Posterior cingulate gyrus (tissue), 11 donors: ENCODE measurements at places on chromosomes 12 and 14.

DNA sequence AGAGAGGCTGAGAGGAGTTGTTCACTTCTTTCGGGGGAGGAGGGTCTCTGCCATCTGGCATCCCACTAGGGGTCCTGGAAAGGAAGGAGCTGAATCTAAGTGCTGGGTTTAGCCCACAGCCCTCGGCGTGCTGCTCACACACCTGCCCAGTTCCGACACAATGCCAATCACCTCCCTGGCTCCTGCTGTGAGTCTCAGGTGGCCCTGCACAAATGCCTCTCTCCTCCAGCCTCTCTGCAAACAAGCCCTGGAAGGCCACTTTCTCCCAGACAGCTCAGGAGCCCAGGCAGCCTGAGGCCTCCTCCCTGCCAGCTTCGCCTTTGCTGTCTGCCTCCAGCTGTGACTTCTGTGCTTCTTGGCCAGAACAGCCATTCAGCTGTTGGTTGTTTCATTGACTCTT lies 51.2 kb downstream of the SMIM41 start:
- peak; percentile 43 for DNase-seq

GRCh38 chr12:69540987-69541386 lies 44.3 kb upstream of the CCT2 start:
- no peak for DNase-seq

DNA sequence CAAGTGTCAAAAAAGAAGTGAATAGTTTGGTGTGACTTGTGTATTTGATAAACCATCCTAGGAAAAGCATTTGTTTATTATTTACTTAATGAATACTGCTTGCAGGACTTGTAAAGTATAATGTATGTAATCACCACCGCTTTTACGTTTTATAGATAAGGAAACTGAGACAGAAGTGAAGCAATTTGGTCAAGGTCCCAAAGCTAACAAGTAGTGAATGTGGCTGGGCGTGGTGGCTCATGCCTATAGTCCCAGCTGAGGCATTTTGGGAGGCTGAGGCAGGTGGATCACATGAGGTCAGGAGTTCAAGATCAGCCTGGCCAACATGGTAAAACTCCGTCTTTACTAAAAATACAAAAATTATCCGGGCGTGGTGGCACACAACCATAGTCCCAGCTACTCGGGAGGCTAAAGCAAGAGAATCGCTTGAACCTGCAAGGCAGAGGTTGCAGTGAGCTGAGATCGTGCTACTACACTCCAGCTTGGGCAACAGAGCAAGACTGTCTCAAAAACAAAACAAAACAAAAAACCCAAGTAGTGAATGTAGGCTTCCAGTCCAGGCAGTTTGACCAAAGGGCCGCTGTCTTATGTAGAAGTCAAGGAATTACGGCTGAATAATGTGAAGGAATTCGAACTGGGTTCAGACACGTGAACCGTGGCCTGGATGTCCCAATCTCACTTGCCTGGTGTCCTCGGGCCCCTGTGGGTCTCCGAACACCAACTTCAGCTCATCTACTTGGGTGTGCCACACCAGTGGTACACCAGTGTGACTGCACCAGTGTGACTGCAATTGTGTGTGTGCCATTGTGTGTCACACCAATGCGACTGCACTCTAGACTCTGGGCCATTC lies 88.3 kb upstream of the MED13L start:
- no peak for DNase-seq

GRCh38 chr12:49662998-49663843 lies 39.9 kb downstream of the PRPF40B start:
- DNase-seq, result no peak

DNA sequence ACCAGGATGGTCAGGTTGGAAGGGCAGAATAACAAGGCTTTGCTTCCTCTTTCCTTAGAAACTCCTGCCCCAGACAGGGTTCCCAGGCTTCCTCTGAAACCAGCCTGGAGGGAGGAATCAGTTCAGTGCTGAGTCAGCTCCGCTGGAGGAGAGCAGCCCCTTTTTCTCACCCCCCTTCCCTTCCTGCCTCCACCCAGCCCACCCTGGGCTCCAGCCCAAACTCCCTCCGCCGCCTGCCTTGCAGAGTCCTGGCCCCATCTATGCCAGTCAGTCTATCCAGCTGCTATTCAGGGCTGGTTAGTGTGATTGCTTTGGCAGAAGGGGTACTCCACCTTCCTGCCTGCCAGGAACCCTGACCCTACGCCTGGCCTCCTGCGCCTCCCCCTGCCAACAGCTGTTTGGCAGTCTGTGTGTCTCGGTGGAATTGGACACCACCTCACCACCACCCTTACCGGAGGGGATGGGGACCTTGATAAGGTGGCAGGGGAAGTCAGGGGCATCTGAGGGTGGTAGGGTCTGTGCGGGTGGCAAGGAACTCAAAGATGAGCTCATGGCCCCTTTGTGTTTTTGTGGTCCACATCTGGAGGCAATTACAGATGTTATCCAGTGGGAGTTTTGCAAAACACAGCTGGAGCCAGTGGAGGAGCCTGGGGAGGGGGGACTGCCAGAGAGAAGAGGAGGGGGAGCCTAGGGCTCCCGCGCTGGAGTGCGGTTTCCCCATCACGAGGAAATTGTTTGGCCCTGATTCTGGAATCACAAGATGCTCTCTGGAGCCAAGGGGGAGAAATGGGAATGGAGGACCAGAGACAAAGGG lies 12.2 kb downstream of the MMP14 start:
- no peak for DNase-seq

DNA sequence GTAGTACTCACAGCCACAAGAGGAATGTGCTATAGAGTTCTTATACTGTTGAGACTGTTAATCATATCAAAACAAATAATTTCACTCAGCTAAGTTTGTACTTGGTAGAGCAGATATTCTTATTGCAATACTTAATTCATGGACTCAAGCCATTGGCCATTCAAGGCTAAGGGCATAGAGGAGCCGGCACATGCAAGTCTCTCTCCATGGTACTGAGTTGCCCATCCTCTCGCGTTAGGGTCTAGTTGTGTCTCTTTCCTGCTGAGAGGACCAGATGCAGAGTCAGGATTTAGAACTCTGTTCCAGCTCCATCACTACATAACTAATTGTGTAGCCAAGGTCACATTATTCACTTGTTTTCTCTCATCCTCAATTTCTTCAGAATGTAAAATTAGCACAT lies 14.4 kb upstream of the TUNAR start:
- no peak for DNase-seq

- no peak for DNase-seq
Measured at GRCh38 chr14:83940253-83940652, 1589.7 kb upstream of the FLRT2 start.

- DNase-seq, result no peak
Measured at GRCh38 chr12:116302166-116303058, 24.9 kb upstream of the MED13L start.

DNA sequence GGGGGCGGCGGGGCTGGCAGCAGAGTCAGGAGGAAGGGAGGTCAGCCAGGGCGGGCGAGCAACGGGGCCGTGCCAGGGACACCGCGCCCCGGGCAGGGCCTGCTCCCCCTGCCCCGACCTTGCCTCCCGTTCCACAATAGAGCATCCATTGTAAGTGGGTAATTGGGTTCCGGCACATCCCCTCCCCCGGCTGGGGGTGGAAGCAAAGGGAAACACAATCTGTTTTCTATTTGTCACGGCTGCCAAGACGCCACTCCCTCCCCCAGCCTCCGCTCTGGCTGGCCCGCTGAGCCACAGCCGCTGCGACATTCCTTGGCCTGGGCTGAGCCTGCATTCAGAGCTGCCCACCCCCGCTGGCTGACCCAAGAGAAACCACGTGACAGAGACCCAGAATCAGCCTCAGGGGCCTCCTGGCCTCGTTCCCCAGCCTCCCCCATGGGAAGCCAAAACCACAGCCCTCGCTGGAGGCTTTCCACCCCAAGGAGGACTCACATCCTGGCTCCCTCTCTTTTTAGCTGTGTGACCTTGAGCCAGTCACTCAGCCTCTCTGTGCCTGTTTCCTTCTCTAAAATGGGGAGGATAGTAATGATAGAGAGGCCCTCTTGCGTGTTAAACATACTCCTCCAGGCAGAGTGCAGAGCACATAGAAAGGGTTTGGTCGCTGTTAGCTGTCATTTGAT lies 117.6 kb downstream of the SCARB1 start:
- peak; percentile 99 for DNase-seq

DNA sequence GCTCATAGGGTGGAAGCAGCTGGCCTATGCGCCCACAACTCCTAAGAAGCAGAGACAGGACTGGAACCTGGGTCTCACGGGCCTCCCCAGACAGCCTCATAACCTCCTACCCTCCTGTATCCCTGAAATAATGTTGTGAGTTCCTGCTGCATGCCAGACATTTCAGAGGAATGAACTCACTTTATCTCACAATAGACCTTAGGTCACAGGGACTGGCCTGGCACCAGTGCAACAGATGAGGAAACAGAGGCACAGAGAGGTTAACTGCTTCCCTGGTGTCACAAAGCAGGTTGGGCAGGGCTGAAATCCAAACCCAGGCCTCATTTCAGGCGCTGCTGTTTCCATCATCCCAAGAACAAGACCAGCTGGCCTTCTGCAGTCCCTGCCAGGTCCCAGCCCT lies 5.3 kb downstream of the PHETA1 start:
- DNase-seq, result peak; percentile 39

DNA sequence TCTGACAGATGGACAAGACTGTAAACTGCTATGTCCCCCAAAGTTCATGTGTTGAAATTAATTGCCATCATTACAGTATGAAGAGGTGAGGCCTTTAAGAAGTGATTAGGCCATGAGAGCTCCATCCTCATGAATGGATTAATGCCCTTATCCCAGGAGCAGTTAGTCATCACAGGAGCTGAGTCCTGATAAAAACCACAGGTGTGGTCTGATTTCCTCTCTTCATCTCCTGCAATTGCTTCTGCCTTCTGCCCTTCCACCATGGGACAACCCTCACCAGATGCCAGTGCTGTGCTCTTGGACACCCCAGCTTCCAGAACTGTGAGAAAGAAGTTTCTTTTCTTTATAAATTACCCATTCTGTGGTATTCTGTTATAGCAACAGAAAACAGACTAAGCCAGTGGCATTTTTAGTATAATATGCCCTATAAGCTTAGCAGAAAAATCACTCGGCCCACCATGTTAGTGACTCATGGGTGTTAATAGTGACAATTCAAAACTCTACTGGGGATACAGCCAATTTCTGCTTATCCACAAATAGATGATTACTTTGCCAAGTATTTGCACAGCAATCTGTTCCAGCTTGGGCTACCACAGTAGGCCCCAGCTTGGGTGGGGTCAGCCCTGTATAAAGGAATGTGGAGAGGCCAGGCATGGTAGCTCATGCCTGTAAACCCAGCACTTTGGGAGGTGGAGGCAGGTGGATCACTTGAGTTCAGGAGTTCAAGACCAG lies 129.0 kb upstream of the BCL2L14 start:
- no peak for DNase-seq

DNA sequence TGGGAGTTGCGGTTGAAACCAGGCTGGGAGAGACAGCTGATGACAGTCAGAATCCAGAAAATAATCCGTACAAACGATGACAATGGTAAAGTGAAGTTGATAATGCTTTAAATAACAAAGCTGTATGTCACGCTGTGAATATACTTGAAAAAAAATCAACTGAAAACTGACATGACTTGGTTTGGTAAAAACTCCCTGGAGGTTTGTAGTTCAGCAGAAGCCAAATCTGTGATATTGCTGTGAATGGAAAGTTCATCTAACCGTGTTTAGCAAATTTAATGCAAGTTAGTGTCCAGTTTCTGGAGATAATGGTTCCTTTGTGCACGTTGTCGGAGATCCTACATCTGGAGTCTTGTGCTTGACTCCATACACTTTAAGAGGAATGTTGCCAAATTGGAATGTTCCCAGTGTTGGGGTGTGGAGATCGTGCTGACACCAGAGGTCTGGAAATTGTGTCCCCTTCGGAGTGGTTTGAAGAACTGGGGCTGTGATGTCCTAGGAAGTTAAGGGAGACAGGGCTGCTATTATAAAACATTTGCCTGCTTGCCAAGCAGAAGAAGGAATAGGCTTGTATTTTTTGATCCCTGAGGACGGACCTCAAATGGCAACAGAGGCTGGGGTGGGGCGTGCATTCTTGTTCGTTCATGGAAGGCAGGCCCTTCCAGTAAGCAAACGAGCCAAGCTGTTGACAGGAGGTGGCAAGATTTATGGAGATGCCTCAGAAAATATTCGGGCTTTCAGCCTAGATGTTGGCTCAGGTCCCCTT lies 30.6 kb downstream of the PPFIBP1 start:
- DNase-seq, result no peak

GRCh38 chr12:1533602-1534304 lies 60.6 kb downstream of the FBXL14 start:
- no peak for DNase-seq

DNA sequence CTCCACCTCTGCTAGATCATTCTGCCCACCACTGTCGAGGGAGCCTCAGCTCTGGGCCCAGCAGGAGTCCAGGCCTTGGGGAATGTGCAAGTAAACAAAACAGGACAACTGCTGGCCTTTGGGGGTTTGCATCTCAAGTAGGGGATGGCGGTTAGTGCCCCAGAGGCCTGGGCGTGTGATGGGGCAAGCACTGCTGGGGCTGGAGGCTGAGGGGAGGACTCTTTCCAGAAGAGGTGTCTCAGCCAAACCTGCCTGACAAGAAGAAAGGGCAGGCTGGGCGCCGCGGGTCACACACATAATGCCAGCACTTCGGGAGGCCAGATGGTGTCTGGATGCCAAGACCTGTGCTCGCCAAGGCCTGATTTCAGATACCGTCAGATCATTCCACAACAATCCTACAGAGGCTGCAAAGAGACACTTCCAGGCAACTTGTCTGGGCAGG lies 8.6 kb upstream of the ALDH2 start:
- no peak for DNase-seq

GRCh38 chr12:1355396-1355795 lies 239.0 kb downstream of the FBXL14 start:
- DNase-seq, result no peak

DNA sequence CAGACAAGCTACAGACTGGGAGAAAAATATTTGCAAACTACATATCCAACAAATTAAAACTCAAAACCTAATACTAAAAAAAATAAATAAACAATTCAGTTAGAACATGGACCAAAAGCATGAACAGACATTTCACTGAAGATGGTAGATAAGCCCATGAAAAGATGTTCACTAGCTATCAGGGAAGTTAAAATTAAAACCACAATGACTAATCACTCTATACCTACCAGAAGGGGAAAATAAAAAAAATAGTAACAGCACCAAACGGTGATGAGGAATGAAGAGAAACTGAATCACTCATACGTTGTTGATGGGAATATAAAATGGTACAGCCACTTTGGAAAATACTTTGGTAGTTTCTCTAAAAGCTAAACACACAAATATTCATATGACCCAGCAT lies 31.1 kb upstream of the DHRS7 start:
- DNase-seq, result no peak

GRCh38 chr14:78074561-78074960 lies 95.6 kb upstream of the NRXN3 start:
- peak; percentile 8 for DNase-seq

DNA sequence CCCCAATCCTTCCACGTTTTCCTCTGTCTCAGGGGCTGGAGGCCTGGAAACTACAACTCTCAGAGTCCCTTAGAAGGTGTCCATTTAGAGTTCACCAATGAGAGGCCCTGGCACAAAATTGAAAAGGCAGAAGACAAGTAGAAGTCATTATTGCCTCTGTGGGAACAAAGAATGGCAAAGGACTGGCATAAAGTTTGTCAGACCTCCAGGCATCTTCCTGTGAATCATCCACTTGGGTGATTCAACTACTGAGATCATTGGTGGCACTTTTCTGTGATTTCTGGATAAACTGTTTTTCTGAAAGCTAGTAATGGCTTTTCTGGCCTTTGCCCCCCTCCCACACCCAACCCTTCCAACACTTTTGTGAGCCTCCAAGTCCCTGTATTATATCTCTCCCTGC lies 42.6 kb upstream of the C12orf42 start:
- DNase-seq, result no peak

GRCh38 chr12:30828686-30829085 lies 73.9 kb upstream of the CAPRIN2 start:
- DNase-seq, result no peak
